ENCODE measurements at places on chromosomes 1 and 21.

- DNase-seq = no peak
Measured at GRCh38 chr1:2316451-2316961, 74.8 kb downstream of the MORN1 start.

DNA sequence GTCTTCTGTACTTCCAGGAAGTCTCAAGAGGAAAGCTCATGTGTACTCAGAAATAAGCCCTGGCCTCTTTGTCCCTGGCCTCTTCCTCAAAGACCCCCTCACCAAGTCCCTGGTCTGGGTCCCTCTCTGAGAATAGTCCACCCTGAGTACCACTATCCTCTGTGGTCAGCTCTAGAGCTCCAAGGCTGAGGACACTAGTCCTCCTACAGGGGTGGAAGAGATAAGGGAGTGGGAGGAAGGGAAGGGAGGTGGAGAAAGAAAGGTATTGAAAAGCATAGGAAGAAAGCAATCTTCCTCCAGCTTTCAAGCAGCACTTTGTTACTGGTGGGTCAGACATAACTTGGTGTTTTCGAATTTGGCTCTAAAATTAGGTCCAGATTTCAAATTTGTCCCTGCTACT, 181.4 kb downstream of the NRIP1 start:
- no peak for DNase-seq

DNA sequence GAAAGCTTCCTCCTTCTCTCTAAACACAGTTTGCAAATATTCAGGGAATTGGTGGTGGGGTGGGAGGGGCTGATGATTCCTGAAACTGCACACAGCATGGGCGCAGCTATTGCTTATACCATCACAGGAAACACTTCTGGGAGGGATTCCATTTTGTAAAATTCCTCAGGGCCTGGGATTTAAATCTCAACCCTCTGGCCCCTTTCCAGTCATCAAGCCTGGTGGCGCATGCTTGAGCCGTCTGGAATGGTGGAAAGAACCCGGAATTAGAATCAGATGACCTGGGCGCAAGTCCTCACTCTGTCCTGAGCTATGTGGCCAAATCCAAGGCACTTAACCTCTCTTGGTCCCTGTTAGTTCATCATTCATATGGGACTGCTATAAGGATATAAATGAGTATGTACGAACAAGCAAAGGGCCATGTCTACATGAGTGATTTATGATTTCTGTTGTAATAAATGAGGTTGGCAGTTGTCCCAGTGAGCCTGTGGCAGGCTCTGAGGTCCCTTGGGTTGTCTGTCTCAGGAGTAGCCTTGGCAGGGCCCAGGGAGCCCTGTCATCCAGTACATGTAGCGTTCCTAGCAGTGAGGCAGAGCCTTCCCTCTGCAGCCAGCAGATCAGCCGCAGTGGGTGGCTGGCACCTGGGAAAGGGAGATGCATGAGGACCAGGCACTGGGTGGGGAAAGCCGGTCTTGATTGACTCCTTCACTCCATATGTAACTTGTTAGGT, 72.0 kb downstream of the MAN1C1 start:
- DNase-seq = no peak

GRCh38 chr1:26102119-26102518, 9.5 kb upstream of the PDIK1L start:
- DNase-seq = no peak

GRCh38 chr1:45512641-45513054, 9.0 kb downstream of the PRDX1 start:
- DNase-seq = peak; percentile 50

DNA sequence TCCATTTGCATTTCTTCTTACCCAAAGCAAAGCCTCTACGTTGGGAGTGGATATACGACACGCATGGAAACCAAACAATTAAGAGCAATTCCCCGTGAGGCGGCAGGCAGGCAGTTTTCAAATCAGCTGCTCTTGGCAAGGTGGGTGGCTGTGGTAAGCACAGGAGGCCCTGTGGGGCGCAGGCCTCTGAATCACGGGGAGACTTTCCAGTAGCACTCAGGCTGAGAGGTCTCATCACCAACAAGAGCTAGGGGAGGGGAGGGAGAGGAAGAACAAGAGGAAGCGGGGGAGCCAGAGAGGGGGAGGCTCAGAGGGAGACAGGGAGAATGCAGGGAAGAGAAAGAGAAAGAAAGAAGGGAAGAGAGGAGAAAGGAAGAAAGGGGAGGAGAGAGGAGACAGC, 56.4 kb downstream of the MT1HL1 start:
- DNase-seq = no peak

GRCh38 chr1:9721606-9722377, 70.3 kb downstream of the PIK3CD start:
- DNase-seq = peak; percentile 69

GRCh38 chr21:39022863-39023693, 160.2 kb downstream of the PSMG1 start:
- DNase-seq = no peak

- no peak for DNase-seq
Measured at GRCh38 chr1:31102501-31102950, 37.0 kb upstream of the PUM1 start.

All from GM20000 (cell line).